ENCODE measurements at places on chromosomes 2 and 18.

DNA sequence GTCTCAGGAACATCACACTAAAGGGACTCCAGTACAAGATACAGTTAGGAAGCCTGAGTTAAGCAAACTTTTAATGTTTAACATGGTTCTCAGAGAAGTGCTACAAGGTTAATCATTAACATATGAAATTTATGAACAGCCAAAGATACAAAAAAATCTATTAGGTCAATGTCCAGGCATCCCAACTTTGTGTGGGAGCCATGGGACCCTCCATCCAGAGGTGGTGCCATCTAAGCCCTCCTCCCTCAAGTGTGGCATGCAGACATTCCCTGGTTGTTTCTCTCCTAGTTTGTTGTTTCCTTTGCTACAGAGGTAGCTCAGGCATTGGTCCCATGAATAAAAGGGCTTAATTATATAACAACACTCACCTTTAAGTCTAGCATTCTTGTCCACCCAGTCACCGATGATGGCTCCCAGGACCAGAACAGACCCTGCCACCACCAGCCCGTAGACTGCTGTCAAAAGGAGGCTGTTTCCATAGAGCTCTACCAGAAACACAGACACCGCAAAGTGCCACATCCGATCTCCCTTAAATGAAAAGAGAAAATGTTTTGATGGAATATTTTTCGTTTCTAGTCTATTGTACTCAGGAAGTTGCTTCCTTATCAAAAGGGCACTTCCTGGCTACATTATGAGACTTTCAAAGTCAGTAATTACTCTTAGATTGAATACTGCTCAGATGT is 5.7 kb downstream of the SLC40A1 start:
- no peak for DNase-seq

DNA sequence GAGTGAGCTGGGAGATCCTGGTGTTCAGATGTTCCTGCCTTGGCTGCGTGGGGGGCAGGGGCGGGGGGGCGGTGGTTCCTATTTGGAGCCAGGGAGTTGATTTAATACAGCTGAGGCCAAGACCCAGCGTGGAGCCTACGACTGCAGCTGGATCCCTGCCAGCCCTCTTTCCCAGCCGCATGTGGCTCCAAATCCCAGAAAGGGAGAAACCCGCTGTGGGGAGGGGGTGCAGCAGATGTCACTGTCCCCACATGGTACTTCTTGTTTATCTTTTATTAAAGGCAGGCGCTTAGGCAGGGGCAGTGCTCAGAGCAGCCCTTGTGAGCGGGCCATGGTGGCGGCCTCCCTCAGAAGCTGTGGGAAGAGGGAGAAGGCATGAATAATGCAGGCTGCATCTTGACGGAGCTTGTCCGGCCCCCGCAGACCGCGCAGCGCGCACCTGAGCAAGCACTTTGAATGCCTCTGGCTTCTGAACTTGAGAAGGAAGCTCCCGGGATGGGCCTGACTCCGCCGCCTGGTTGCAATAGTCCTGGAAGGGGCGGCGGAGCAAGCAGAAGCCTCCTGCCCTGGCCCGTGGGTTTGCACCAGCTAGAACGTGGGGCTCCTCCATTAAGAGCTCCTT is 112.1 kb downstream of the GLI2 start:
- DNase-seq = peak; percentile 73

- DNase-seq = no peak
Measured at GRCh38 chr2:53516650-53517049, 251.0 kb upstream of the CHAC2 start.

DNA sequence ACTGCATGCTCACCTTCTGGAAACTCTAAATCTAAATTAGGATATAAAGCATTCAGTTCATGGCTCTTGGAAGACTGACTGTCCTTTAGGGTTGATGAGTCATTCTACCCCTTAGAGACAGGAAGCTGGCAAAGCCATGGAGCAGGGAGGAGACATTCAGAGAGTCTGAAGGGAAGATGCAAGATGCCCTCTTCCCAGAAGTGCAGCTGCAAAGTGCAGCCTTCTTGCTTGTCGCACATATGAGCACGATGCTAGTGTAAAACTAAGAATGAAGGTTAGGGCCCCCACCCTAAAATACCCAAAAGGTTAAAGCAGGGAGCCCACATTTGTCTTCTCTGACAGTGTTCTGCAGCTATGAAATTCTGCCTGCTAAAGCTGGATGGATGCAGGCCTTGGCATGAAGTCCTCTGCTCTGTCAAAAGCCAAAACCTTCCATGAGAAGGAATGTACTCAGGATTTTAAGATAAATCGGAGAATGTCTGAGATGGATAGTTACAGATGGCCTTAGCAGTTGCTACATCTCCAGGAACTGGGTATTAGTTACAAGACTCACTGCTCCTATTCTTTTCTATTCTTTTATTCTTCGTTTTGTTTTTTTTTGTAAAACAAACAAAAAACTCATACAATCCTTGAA is 89.7 kb downstream of the POLE4 start:
- DNase-seq = no peak

DNA sequence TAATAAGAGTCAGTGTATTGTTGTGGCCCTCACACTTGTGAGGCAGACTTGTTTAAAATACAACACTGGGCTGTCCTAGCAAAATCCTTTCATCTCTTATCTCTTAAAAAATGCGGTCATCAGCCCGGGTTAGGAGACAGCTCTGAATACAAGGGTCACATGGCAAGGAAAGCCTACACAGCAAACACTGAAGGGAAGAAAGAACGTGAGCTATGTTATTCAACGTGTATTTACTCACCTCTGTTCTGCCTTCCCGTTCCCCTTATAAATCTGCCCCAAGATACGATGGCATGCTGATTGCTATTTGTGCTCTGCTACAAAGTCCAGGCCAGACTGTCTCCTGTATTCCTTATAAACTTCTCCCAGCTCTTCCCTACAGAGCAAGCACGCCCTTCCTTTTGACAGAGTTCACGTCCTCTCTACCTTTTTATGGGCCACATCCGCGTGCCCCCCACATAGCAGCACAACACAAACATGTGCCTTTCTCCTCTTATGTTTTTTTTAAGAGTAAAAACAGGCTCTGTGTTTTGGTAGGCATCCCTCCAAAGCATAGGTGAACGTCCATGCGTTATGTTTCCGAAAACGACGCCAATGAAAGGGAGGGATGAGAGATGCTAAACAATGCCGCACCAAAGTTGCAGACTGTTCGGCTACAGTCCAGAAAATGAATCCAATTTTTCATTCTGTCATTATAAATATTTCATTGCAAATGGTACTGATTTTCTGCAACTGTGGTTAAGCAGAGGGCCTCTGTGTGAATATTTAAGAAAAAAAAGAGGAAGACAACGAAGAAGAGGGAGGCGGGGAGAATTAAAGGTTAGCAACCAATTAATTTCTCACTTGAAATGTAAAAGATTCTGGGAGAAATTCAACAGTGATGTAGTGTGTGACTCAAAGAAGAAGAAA is 274.7 kb downstream of the ZNF521 start:
- no peak for DNase-seq

DNA sequence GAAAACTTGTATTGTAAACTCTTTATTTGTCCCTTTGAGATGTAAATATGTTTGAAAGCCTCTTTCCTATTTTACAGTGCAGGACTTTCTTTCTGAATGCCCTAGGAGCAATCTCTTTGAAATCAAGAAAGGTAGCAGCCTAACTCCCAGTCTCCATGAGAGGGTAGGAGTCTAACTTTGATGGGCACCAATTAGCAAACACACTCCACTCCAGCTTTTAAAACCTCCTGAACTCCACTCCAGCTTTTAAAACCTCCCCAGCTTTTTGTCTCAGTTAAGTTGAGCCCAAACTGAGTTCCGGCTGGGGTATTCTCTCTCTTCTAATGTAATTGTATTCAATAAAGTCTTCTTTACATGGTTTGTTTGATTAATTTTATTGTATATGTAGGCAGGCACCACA is 493.7 kb upstream of the CDH7 start:
- no peak for DNase-seq

DNA sequence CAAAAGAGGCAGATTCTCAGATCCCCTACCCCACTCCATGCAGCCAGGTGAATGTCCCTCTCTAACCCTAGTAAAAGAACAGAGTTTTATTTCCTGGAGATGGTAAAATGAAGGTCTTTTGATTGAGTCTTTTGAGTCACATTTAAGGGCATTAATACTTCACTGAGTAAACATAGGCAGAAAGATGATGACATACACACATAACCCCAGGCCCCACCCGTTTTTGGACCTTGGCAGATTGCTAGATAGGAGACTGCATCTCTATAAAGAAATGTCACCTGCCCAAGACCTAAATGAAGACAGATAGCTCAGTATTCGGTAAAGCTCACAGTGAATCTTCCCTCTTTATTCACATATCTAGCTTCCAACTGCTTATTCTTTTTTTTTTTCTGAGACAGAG is 28.3 kb upstream of the PEX13 start:
- no peak for DNase-seq

DNA sequence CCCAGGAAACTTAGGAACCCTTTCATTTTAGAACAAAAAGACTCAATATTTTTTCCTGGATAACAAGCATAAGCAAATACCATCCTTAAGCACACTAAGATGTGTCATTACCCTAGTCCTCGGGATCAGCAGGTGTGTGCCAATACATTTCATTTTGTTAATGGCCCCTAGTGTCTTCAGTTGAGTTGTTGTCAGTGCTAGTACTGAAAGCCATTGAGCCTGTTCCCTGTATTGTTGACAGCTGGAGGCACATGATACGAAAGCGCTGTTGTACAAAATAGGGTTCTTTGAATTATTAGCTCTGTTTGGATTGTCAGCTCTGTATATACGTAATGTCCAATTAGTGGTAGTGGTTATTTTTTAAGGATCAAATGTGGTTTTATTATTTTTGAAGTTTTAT is 29.5 kb downstream of the VAPA start:
- no peak for DNase-seq

GRCh38 chr2:56021579-56021978 is 98.0 kb upstream of the EFEMP1 start:
- DNase-seq = no peak

DNA sequence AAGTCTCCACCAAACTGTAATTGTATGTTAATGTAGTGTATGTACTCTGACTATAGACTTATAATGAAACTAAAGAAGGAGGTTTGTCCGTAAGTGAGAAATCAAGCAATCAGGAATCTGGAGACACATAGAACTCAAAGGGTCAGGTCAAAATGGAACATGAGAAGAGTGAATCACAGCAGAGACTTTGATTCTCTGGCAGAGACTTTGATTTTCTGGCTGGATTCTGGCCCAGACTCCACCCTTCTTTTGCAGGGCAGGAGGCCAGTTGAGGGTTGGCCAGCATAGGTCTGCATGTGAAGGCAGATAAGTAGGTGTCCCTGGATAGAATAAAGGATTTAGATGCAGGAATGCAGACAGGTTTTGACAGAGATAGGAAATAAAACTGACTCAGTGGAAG is 11.0 kb upstream of the NCKAP5 start:
- no peak for DNase-seq

- peak; percentile 20 for DNase-seq
Measured at GRCh38 chr2:71530641-71531332, 77.4 kb downstream of the DYSF start.

- no peak for DNase-seq
Measured at GRCh38 chr2:222169346-222169745, 129.5 kb downstream of the PAX3 start.

- peak; percentile 81 for DNase-seq
Measured at GRCh38 chr2:237290261-237290660, 123.7 kb downstream of the COL6A3 start.

GRCh38 chr2:133500917-133501316 is 67.3 kb downstream of the NCKAP5 start:
- no peak for DNase-seq

GRCh38 chr2:190711069-190711468 is 62.2 kb downstream of the NAB1 start:
- no peak for DNase-seq

GRCh38 chr2:121804997-121805765 is 49.7 kb downstream of the TSN start:
- DNase-seq = no peak

DNA sequence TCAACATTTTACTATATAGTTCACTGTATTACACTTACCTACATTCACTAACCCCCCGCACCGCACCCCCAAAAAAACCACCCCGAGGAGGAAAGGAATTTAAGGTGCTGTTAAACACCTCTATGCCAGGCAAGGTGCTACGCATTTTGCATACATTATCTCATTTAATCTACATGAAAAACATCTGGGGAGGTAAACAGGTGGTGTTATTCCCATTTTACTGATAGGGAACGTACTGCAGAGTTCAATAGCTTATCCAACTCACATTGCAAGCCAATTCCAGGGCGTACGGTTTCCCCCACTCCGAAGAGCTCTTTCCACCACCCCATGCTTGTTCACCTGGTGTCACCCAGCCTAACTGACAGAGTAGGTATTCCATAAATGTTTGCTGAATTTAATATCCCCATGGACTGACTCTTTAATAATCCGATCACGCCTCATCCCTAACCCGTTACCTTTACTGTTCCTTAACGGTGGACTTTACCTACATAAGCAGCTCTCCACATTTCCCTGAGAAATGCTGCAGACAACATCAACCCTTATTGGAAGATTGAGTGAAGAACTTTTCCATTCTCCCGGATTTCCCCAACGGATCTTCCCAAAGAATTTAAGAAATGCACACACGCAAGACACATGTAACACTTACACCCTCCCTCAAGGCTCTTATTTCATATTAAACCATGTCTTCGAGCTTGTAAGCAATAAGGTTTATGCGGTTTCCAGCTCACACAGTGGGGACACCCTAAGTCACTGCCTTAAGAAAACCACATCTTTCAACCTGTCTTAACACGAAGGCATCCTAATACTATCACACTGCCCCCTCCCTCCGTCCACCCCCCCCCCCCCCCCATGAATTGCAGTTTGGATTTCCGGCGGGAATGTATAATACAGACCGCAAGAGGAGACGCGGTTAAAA is 1.2 kb downstream of the RAPH1 start:
- peak; percentile 32 for DNase-seq

- no peak for DNase-seq
Measured at GRCh38 chr2:170307555-170308351, 129.8 kb downstream of the MYO3B start.

DNA sequence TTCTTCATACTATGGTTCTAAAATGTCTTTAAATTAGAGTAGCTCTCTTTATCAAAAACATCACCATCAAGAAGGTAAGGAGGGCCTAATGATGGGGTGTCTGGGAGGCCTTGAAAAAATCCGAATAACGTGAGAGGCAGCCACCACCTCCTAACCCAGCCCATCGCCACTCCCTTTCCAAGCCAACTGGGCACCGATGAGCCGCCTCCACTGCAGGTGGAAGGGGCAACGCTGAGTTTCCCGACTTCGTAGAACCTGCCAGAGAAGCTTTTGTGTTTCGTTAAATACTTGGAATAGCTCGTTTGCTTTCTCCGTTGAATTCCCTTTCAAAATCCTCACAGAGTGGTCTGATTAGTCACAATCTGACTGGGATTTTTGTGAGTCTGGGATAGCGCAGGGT is 22.0 kb upstream of the RPL31 start:
- no peak for DNase-seq

DNA sequence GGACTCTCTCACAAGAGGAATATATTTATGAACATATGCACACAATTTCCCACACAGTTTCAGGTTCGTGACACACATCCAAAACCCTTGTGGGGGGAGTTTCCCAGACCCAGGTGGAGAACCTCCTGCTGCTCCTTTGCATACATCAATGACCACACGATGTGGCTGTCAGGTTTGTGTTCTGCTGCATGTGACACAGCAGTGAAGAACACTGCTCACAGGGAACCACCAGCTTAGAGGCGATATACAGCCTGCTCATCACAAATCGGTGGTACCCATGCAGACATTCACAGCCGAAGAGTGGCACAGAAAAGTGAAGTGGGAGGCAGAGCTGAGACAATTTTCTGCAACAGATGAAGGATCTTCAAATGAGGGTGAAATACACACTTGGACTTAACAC is 175.6 kb upstream of the ZFP36L2 start:
- no peak for DNase-seq
